ENCODE measurements at places on chromosomes 2 and 18.

DNA sequence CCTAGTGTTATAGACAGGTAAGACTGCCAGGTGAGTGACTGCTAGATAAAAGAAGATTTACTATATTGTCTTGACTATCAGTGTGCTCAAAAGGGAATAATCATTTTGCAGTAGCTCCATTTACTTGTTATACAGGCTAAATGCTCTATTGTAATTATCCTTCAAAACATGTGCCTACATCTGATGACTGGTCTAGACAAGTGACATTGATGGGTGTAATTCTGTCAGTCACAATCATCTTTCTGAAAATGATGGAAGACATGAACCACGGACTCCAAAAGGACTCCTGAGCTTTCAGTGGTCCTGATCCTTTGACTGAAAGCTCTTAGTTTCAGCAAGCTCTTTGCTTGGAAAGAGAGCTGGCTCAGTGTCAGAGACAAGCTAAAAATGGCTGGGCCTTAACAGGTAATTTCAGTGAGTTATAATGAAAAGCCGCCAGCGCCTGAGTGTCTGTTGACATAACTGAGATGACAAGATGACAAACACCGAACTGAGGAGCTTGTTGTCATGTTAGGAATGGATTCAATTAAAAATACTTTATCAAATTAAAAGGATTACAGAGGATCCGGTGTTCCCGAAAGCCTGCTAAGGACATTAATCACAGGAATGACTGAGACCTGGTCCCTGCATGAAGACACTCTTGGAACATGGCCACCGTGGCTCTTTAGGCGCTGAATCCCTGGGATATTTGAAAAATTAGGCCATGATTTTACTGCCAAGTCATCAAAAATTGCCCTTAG is 141.7 kb downstream of the CMPK2 start:
- no peak for DNase-seq

DNA sequence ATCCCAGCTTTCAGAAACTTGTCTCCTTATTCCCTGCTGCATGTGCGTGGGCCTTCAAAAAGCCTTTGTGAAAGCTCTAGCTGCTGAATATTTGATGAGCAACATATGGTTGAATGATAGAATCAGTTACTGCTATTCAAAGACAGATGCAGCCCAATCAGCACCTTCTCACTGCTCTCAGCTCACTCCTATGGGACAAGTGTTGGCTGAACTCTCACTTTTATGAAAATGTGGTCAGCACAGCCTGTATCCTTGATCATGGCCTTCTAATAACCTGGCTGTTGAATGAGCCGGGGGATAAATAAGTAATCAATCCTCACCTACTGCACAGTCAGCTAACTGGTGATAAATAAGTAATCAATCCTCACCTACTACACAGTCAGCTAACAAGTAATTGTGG is 103.2 kb downstream of the PIEZO2 start:
- DNase-seq = no peak

- no peak for DNase-seq
These were observed 1.8 kb downstream of the RNPEPL1 start for GRCh38 chr2:240569998-240570530.

DNA sequence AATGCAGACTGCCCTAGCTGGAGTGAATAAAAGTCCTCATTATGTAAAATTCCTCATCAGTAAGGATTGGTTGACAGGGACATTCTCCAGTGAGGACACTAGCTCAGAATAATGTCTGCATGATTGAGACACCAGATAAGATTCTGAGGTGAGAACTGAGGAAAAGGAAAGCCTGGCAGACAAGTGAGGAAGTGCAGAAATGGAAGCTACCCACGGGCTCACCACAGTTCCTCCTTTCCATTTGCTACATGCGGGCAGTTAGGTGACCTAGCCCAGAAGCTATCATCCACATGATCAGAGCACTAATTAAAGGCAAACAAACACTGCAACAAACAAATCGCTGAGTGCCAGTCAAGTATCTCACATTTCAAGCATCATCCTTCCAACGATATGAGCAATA is 27.7 kb downstream of the NETO1 start:
- DNase-seq = no peak

GRCh38 chr2:112811841-112812306 is 24.7 kb downstream of the IL1B start:
- DNase-seq = peak; percentile 98

GRCh38 chr2:58677748-58678147 is 436.6 kb upstream of the FANCL start:
- no peak for DNase-seq

GRCh38 chr2:224831530-224831929 is 115.4 kb upstream of the CCDC195 start:
- DNase-seq = no peak

GRCh38 chr2:150007815-150008430 is 420.3 kb upstream of the MMADHC start:
- DNase-seq = no peak

DNA sequence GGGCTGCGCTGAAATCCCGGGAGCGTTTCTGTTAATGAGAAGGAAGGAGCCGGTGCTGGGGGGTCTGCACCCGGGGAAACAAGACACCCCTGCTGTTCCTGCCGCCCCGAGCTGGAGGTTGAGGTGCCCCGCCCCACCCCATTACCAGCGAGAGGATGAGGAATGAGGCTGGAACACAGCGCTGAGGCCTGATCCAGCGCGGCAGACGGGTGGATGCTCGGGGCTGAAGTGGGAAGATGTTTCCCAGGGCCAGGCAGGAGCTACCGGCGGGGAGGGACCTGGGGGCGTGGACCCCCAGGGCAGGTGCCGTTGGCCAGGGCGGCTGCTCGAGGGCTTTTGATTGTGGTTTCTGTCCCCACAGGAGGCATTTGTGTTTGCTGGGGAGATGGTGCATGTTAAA is 134.3 kb upstream of the CTDP1 start:
- DNase-seq = no peak
